Heart right ventricle (tissue), 16 donors: ENCODE measurements at places on chromosomes 13 and 19. TPM values are rescaled to one million over a fixed set of nuclear protein-coding genes. Genes with fewer than 3 reads are reported as not detected.

- DNase-seq = no peak
These were observed 39.3 kb downstream of the CEACAM1 start for GRCh38 chr19:42488783-42489521.

- no peak for DNase-seq
These were observed 61.5 kb downstream of the ESD start for GRCh38 chr13:46735425-46735824.

- no peak for DNase-seq
These were observed 76.7 kb downstream of the TEX26 start for GRCh38 chr13:31009166-31009565.

GRCh38 chr13:71712988-71713653 lies 153.9 kb downstream of the DACH1 start:
- no peak for DNase-seq

DNA sequence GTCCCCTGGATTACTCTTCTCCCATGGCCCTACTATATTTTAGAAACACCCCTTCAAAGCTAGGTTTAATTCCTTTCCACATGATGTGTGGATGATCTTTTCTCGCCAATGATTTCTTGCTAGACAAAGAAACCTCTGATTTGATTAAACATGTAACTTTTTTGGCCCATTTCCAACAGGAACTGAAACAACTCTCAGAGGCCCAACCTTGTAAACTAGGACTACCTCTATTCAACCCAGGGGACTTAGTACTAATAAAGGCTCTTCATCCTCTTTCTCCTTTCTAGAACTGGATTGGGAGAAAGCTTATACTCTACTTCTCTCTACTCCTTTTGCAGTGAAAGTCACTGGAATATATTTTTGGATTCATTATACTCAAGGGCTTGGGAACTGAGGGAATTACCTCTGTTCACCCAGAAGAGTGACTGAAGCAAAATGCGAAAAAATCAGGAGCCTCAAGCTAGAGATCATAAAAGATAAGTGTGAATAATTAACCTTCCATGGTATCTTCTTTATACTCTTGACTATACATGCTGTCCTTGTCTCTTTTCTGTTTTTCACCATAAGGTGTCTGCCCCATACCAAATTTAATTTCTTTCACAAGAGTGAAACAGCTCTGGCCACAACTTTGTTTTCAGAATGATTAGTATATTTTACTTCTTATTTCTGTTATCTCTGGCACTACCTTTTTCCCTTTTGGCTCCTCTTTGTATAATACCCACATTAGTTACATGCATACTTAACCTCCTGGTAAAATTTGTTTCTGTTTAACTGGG lies 977.6 kb downstream of the SLITRK5 start:
- no peak for DNase-seq

DNA sequence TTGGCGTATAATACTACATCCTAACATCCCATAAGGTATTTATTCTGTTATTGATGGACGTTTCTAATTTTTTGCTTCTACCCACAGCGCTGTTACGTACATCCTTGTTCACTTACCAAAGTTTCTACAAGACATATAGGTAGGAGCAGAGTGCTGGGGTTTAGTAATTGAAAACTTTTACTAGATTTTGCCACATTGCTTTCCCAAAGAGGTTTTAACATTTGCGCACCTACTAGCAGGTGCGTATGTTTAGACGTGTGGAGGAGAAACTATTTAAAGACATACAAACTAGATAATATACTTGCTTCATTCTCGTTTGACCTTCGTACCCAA lies 559 bp upstream of the RPL21 start:
- no peak for DNase-seq

DNA sequence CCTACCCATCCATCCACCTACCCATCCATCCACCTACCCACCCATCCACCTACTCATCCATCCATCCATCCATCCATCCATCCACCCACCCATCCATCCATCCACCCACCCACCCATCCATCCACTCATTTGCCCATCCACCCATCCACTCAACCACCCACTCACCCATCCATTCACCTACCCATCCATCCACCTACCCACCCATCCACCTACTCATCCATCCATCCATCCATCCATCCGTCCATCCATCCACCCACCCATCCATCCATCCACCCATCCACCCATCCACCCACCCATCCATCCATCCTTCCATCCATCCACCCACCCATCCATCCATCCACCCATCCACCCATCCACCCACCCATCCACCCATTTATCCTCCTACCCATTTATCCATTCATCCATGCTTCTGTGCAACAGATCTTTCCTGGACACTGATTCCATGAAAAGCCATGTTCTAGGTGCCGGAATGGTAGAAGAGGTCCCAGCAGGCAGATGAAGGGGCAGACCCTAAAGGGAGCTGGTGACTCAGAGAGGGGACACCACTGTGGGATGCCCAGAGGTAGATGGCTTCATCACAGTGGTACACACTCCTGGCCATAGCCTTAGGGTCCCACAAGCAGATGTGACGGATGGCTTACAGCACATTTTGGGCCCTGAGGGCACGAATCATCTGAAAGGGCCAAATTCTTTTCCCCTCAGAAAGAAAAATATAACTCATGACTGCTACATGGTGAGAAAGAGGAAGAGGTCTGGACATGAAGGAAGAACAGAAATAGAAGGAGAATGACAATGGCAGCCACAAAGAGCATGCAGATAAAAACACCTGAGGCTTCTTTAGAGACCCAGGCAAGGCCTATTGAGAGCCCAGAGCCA lies 76.0 kb downstream of the KCTD15 start:
- no peak for DNase-seq

LILRB3 gene
- polyA plus RNA-seq = 2.5 TPM

KLK14 gene
- polyA plus RNA-seq = 0.20 TPM
